ENCODE measurements at places on chromosomes 3 and 15. TPM values are rescaled to one million over a fixed set of nuclear protein-coding genes. Genes with fewer than 3 reads are reported as not detected.

- DNase-seq = no peak
- no peaks in the 10 kb centered on the region for H3K36me3 ChIP-seq
- no peak overlapping the region for H3K27ac ChIP-seq
- no peak overlapping the region for H3K4me3 ChIP-seq
These were observed 74.4 kb downstream of the CD200 start for GRCh38 chr3:112407214-112407887.

DNA sequence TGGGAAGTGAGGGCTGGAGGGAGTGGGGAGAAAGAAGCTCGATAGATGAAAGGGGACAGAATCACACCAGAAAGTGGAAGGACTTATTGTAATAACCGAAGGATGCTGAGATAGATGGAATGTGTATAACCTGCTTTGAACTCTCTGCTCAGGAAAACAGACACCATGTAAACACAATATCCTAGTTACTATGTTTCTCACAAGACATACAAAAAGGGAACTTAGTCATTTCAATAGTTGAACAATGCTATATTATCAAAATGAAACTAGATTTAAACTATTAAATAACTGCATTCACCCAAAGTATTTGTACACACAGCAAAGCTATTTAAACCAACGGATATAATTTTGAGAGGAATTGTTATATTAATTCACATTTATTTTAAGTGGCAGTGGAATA lies 108.3 kb upstream of the GADL1 start:
- H3K36me3 ChIP-seq = no peaks in the 10 kb centered on the region
- DNase-seq = no peak
- no peak overlapping the region for H3K4me3 ChIP-seq
- H3K4me1 ChIP-seq = peaks cover 18% of the 10 kb centered on the region
- H3K27me3 ChIP-seq = no peaks in the 10 kb centered on the region
- no peak overlapping the region for H3K27ac ChIP-seq

DNA sequence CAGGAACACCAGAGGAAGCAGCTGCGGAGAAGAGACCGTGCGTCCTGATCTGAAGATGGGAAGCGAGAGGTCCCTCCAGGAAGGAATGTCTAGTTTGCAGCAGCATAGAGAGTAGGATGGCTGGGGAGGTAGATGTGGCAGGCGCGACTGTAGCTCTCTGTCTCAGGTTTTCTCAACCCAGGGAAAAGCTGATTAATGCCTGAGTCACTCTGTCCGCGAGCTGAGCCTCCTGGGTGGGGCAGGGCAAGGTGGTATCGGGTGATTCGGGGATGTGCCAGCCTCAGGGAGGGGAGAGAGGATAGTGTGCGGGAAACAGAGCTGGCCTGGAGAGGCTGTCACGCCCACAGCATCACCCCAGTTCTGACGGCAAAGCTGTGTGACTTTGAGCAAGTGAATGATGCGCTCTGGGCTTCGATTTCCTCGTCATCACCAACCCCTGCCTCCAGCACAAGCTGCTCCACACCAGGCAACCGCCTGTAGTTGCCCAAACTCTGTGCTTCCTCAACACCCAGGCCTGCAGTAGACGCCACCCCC lies 28.4 kb downstream of the CPN2 start:
- peaks cover 5% of the 10 kb centered on the region for H3K36me3 ChIP-seq
- no peak overlapping the region for H3K27ac ChIP-seq
- DNase-seq = no peak

- no peaks in the 10 kb centered on the region for H3K36me3 ChIP-seq
- no peak for DNase-seq
- no peak overlapping the region for H3K4me3 ChIP-seq
- H3K4me1 ChIP-seq = peaks cover 19% of the 10 kb centered on the region
These were observed 38.0 kb upstream of the CBLB start for GRCh38 chr3:105906836-105907235.

DNA sequence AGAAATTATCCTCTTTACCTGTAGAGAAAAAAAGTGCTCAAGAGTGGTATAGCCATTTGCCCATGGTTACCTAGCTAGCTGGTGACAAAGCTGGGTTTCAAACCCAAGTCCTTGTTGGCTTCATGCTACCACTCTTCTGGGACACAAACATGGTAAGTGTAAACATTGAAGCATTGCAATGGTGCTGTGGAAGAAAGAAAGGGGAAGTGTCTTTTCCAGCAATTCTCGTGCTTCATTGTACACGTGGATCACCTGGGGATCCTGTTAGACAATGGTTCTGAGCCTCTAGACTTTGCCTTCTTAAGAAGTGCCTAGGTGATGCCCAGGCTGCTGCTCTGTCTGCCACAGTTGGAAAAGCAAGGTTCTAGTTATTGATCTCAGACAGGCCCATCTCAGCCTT lies 134.8 kb upstream of the CTNNB1 start:
- no peak for DNase-seq
- H3K36me3 ChIP-seq = no peaks in the 10 kb centered on the region
- H3K4me1 ChIP-seq = no peaks in the 10 kb centered on the region
- H3K27ac ChIP-seq = no peak overlapping the region
- peaks cover 7% of the 10 kb centered on the region for H3K27me3 ChIP-seq

DNA sequence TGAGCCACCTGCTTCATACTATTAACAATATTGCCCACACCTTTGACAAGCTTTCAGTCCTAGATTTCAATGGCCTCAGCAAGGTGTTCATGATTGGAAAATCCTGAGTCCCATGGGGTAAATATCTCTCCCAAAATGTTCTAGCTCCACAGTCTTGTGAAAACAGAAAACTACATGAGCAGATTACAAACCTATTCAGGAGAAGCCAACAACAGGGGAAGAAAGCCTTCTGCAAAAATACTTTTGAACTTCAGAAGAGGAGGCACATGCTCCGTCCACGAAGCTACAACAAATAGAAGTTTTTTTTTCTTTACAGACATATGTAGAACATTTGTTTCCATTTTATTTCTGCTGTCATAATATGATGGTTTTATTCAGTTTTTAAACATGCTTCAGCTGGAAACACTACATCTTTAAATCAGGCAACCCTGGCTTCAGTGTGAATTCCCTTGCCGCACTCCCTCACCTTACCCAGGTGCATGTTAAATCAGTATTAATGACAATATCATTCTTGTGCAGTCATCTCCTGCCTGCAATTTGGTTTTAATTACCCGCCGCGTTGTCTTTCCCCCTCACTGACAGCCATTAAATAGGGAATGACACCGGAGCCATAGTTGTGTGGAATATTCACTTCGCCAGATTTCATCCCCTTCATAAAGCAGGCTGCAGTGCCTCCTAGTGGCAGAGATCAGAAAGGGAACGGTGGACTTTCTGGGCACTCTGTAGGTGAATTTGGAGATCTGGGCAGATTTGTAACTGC lies 725.5 kb upstream of the ARRDC4 start:
- no peak overlapping the region for H3K27ac ChIP-seq
- no peak overlapping the region for H3K4me3 ChIP-seq
- peaks cover 20% of the 10 kb centered on the region for H3K27me3 ChIP-seq
- H3K4me1 ChIP-seq = peaks cover 3% of the 10 kb centered on the region
- no peaks in the 10 kb centered on the region for H3K36me3 ChIP-seq

DNA sequence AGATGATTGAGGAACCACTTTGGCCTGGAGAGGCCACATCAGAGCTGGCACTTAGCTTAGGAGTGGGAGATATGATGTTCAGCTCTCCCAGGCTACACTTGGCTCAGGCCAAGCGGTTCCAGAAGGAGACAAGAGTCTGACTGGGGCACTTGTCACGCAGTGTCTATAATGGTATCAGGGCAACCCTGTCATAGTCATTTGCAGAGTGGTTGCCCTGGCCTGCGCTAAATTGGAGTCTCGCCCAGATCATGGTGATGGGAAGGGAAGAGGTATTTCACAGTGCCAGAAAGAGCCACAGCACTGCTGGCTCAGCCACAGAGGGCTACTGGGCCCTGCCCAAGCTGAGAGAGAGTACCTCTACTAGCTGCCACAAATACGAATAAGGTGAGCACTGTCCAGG lies 186.9 kb upstream of the CRBN start:
- H3K4me1 ChIP-seq = no peaks in the 10 kb centered on the region
- H3K36me3 ChIP-seq = no peaks in the 10 kb centered on the region
- H3K4me3 ChIP-seq = no peak overlapping the region
- DNase-seq = no peak
- no peak overlapping the region for H3K27ac ChIP-seq
- H3K27me3 ChIP-seq = no peaks in the 10 kb centered on the region

- peaks cover 27% of the 10 kb centered on the region for H3K36me3 ChIP-seq
- no peak overlapping the region for H3K4me3 ChIP-seq
- H3K4me1 ChIP-seq = peaks cover 5% of the 10 kb centered on the region
- DNase-seq = no peak
These were observed 7.2 kb upstream of the ZNF609 start for GRCh38 chr15:64452988-64453688.

DNA sequence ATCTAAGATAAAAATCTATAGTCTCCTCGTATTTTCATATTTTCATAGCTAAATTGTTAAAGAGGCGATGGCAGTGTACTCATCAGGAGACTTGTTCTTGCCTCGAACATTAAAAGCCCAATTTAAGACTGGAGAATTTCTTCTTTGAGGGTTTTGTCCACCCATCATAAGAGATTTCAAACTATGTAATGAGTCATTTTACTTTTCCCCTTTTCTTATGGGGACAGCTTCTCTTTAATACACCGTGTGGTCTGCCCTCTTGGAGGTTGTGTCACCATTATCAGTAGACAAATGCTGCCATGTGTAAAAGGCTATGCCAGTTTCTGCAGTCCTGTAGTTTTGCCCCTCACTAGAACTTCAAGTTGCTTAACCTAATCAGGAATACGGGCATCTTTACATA lies 16.9 kb downstream of the TGFBR2 start:
- peaks cover 16% of the 10 kb centered on the region for H3K36me3 ChIP-seq
- no peak overlapping the region for H3K27ac ChIP-seq
- H3K4me3 ChIP-seq = no peak overlapping the region

Gene FAM81A
- total RNA-seq = not detected

Gene ACSBG1
- total RNA-seq = not detected

Data from osteocyte (in vitro differentiated cells).